ENCODE measurements at places on chromosomes 3 and 15. TPM values are rescaled to one million over a fixed set of nuclear protein-coding genes. Genes with fewer than 3 reads are reported as not detected.
A peak's percentile ranks its signal among the peaks of the same experiment; 100 is the strongest.

The LRTM1 gene
- total RNA-seq, result not detected

The PARP15 gene
- total RNA-seq, result not detected

The GOLGA6B gene
- not detected for total RNA-seq

The CPLX3 gene
- not detected for total RNA-seq

The TLR9 gene
- total RNA-seq, result not detected

The C2CD4B gene
- total RNA-seq, result not detected

The FBXO40 gene
- not detected for total RNA-seq

The EXD1 gene
- total RNA-seq, result not detected

The CCDC191 gene
- total RNA-seq, result 1.5 TPM

DNA sequence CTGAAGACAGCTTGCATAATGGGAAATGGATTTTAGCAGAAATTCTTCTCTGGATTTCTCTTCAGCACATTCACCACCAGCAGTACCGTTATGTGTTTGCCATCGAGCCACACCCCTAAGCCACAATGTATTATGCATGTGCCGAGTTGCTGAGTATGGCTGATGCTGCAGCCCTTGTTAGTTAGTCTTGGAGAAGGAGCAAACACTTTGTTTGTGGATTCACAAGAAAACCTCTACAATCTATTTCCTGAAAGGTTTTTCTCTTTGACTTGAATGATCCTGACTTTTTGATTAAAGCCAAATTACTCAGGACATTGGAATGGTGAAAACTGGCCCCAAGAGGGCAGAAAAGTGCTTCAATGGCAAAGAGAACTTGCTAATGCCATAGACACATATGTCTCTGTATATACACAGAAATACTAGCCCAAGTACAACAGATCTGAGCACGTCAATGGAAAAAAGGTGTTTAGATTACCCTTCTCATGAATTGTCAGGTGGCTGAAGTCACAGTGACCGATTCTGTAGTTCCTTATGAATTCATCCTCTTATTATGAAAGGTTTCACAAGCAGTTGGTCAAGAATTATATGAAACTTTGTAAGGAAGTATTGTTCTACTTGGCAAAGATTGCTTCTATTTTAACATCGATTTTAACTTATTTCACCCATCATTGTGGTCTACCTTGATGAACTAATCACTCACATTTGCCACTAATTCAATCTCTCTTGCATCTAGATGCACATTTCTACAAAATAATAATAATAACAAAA is 103.0 kb downstream of the P3H2 start:
- peak; percentile 73 for DNase-seq
- H3K4me3 ChIP-seq, result no peak overlapping the region
- H3K36me3 ChIP-seq, result no peaks in the 10 kb centered on the region
- H3K27me3 ChIP-seq, result no peaks in the 10 kb centered on the region
- H3K4me1 ChIP-seq, result peaks cover 74% of the 10 kb centered on the region

GRCh38 chr3:15159501-15160136 is 46.4 kb upstream of the CAPN7 start:
- no peaks in the 10 kb centered on the region for H3K4me1 ChIP-seq
- peaks cover 5% of the 10 kb centered on the region for H3K36me3 ChIP-seq
- DNase-seq, result no peak
- no peak overlapping the region for H3K27ac ChIP-seq

- H3K27ac ChIP-seq, result no peak overlapping the region
- no peaks in the 10 kb centered on the region for H3K4me1 ChIP-seq
- no peak overlapping the region for H3K4me3 ChIP-seq
- H3K27me3 ChIP-seq, result peaks cover 26% of the 10 kb centered on the region
- DNase-seq, result no peak
These were observed 13.6 kb downstream of the MELTF start for GRCh38 chr3:197015790-197016736.

DNA sequence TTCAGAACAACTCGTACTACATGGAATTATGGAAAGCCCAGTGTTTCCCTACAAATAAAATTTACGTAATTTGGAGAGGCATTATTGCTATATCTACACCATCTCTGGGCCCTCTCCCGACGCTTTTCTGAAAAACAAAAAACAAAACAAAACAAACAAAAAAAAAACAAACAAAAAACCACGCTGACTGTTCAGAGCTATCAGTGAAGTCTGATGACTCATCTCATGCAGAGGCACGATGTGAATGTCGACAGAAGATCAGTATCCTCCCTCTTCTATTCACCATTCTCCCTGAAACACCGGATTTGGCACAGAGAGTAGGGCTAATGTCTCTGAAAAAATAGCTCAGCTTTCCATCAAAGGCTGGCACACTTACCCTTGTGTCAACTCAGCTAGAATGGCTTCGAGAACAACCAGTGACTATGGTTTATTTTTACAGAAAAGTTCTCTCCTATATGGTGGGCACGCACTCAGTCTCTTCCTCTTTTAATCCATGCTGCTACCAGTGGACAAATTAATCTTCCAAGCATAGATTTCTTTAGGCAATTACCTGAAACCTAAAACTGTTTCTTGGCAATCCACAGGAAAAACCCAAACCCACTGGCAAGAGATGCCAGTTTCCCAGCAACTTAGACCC is 1.5 kb downstream of the CRBN start:
- H3K27me3 ChIP-seq, result no peaks in the 10 kb centered on the region
- H3K36me3 ChIP-seq, result no peaks in the 10 kb centered on the region
- peaks cover 25% of the 10 kb centered on the region for H3K4me1 ChIP-seq
- peak overlapping the region; percentile 51 for H3K27ac ChIP-seq

DNA sequence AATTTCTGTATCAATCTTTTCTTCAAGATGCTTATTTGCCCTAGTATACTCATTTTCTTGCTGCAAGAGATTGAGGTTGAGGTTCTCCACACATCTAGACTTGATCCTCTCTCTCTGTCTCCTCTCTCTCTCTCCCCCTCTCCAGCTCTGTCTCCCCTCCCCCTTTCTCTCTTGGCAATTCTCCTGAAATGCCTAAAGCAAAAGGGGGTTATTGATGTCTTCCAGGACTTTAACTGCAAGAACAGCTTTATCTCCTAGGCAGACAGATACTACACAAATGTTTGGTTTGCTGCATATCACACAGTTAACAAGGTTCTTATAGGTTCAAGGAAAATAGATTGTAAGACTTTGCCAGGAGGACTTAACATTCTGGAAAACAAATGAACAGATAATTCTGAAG is 52.1 kb downstream of the TMEM212 start:
- H3K4me3 ChIP-seq, result no peak overlapping the region
- no peak overlapping the region for H3K27ac ChIP-seq
- H3K4me1 ChIP-seq, result no peaks in the 10 kb centered on the region
- no peak for DNase-seq

DNA sequence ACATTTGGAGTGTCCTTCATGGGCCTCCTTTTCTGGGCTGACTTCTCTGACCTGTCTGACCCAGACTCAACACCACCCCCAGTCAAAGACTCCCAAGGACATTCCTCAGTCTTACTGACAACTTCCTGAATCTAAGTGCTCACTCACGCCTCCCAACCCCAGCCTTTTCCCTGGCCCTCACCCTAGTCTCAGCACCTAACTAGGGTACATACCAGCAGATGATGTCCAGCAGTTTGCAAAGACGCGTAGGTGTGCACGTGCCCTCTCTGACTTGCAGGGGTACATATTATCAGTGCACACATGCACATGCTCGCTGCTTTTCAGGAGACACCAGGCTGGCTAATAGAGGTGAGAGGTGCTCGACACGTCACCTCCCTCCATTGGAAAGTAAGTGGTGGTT is 38.7 kb upstream of the SLCO2A1 start:
- no peak for DNase-seq
- no peak overlapping the region for H3K4me3 ChIP-seq
- H3K36me3 ChIP-seq, result no peaks in the 10 kb centered on the region

DNA sequence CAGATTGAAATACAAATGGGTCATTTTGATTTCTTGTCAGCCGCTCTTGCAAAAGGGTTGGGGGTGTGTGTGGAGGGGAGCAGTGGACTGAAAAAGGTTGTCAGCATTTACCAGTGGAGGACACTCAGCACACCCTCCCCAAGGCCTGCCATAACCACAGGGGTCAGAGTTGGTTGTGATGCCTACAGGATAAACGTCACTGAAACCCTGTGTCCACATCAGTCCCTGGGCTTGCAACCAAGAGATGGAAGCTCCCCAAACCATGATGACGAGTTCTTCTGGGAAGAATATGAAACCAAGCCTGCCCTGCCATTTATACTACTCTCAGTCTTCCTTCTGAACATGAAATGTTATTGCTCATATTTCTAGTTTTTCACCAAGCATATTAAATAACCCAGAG is 54.0 kb upstream of the UMPS start:
- DNase-seq, result peak; percentile 28
- H3K4me3 ChIP-seq, result no peak overlapping the region
- H3K4me1 ChIP-seq, result no peaks in the 10 kb centered on the region
- peaks cover 20% of the 10 kb centered on the region for H3K27me3 ChIP-seq
- H3K27ac ChIP-seq, result no peak overlapping the region

DNA sequence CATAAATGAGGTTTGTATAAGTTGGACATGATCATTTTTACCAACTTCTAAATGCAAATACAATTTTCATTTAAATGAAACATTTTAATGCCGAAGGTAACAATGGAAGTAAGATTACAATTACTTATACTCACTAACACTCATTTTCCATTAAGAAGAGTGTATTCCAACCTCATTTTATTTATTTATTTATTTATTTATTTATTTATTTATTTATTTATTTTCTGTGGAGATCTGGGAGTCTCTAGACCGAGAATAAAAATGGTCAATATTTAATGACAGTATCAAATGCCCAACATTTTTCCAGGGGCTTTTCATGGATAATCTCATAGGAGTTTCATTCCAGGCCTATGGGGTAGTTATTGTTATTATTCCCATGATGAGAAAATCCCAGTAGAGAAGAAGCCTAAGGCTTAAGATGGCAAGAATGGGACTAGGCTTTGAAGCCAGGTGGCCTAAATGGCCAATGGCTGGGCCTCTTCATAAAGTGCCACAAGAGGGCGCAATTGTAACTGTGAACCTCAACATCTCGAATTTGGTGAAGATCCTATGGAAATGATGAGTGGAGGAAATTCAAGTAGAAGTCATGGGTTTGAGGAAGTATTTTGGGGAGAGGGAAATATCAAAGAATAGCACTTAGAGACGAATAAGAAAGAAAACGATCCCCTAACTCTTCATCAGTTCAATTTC is 21.3 kb downstream of the VGLL3 start:
- peaks cover 54% of the 10 kb centered on the region for H3K36me3 ChIP-seq
- peak; percentile 57 for DNase-seq
- H3K27me3 ChIP-seq, result no peaks in the 10 kb centered on the region
- peak overlapping the region; percentile 17 for H3K27ac ChIP-seq

DNA sequence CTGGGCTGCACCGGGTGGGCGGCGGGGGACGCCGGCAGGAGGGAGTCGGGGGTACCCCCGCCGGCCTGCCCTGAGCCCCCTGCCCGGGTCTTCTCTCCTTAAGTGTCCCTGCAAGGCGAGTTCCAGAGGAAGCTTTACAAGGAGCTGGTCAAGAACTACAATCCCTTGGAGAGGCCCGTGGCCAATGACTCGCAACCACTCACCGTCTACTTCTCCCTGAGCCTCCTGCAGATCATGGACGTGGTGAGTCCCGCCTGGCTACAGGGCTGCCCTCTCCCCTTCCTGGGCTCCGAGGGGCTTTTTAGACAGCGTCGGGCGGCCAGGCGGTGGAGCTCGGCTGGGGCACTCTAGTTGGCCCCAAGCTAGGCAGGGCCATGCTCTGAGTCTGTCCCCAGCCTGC is 480 bp downstream of the CHRNA7 start:
- no peak overlapping the region for H3K4me3 ChIP-seq
- no peaks in the 10 kb centered on the region for H3K4me1 ChIP-seq
- H3K36me3 ChIP-seq, result no peaks in the 10 kb centered on the region
- no peaks in the 10 kb centered on the region for H3K27me3 ChIP-seq
- H3K27ac ChIP-seq, result no peak overlapping the region
- no peak for DNase-seq

GRCh38 chr3:37556789-37557301 is 304.8 kb upstream of the CTDSPL start:
- no peak overlapping the region for H3K4me3 ChIP-seq
- H3K4me1 ChIP-seq, result no peaks in the 10 kb centered on the region
- no peak overlapping the region for H3K27ac ChIP-seq
- H3K36me3 ChIP-seq, result no peaks in the 10 kb centered on the region
- no peak for DNase-seq

DNA sequence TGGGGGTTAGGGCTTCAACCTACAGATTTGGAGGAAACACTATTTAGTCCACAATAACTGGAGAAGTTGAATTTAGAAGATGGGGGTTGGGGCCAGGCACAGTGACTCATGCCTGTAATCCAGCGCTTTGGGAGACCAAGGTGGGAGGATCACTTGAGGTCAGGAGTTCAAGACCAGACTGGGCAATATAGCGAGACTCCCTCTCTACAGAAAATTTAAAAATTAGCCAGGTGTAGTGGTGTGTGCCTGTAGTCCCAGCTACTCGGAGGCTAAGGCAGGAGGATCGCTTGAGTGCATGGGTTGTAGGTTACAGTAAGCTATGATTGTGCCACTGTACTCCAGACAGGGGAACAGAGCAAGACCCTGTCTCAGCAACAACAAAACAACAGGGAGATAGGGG is 5.0 kb upstream of the DYNLT2B start:
- no peak overlapping the region for H3K27ac ChIP-seq
- H3K27me3 ChIP-seq, result peaks cover under 1% of the 10 kb centered on the region
- no peak for DNase-seq
- no peaks in the 10 kb centered on the region for H3K36me3 ChIP-seq
- H3K4me1 ChIP-seq, result peaks cover 20% of the 10 kb centered on the region

- no peak overlapping the region for H3K4me3 ChIP-seq
- no peaks in the 10 kb centered on the region for H3K27me3 ChIP-seq
- peaks cover 27% of the 10 kb centered on the region for H3K4me1 ChIP-seq
- no peak for DNase-seq
- H3K27ac ChIP-seq, result no peak overlapping the region
These were observed 28.7 kb downstream of the ATP6V1A start for GRCh38 chr3:113775516-113775915.

DNA sequence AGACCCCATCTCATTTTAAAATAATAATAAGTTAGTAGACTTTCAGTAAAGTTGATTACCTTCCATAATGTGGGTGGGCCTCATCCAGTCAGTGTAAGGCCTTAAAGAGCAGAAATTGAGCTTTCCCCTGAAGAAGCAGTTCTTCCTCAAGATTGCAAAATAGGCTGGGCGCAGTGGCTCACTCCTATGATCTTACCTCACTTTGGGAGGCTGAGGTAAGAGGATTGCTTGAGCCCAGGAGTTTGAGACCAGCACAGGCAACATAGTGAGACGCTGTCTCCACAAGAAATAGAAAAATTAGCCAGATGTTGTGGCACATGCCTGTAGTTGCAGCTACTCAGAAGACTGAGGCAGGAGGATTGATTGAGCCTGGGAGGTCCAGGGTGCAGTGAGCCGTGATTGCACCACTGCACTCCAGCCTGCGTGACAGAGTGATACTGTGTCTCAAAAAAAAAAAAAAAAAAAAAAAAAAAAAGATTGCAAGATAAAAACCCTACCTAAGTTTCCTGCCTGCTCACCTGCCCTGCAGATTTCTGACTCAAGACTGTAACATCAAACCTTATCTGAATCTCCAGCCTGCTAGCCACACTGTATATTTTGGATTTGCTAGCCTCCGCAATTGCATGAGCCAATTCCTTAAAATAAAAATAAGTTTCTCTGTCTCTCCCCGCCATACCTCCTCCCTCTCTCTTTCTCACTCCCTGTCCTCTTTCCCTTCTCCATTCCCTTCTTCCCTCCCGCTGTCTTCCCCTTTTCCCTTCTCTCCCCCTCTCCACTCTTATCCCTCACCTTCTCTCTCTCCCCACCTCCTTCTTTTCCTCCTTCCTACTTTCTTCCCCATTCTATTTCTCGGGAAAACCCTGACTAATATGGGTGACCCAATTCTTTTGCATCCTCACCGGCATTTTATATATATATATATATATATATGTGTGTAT is 16.9 kb downstream of the KLHL18 start:
- no peak for DNase-seq
- H3K36me3 ChIP-seq, result peaks cover 22% of the 10 kb centered on the region
- 0 out of 2 replicates have a peak, but pooled peaks cover 8% of the 10 kb centered on the region for H3K4me1 ChIP-seq
- H3K27ac ChIP-seq, result no peak overlapping the region
- no peak overlapping the region for H3K4me3 ChIP-seq
